ENCODE measurements at places on chromosomes 16 and 17.

DNA sequence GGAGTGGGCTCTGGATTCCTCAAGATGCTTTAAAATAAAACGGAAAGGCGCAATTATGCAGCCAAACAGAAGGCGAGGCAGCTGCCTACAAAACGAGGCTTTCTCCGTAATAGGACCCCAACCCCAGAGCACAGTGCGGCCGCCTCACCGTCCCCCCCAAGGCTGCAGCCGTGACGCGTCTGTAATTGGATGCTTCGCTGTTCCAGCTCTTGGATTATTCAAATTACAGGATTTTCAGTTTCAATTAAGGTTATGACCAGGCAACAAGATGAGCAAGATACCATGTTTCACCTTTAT lies 37.3 kb upstream of the ABR start:
- DNase-seq = no peak

DNA sequence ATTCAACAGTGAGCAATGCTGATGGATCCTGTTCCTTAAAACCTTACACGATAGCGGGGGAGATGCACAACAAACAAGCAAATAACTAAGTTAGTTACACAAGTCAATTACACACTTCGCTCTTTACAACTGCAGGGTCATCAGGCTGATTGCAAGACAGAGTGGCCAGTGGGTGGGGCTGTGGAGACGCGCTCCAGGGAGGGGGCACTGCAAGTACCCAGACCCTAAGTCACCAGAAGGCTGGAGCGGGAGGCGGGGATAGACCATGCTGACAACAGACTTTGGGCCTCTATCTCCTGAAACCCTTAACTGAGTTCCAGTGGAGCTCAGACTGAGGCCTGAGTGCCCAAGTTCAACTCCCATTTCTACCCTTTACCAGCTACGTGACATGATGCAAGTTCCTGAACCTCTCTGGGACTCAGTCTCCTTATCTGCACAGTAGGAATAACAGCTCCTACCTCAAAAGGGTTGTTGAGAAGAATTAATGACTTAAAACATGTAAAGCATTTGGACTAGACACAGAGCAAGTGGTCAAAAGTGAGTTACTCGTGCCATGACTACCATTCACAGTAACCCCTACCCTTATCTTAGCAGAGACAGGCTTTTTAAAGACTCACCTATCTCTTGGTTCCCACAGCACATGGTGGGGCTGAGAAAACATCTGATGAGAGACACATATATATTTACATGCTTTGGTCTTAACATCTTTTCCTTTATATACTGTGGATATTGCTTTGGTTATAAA lies 10.4 kb downstream of the CPPED1 start:
- no peak for DNase-seq

DNA sequence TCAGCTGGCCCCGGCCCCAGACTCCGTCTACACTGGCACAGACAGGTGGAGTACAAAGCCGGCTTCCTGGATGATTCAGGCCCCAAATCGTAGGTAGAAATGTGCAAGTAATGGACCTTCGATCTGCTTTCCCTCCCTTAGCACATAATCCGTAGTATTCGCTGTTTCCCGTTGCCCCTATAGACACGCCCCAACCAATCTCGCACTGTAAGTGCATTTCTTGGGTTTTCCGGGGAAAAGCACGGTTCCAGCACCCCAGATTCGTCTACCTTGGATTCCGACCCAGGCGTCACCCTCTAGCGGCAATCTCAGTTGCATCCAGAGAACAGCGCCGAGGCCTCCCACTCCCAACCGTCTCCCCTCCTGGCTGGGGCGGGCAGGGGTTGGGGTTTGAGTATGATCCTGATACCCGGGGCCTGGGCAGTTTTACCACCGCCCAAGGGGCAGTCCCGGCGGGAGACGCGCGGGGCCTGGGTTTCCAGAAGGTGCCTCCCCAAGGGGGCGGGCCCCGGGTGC lies 12.1 kb upstream of the FOXF1 start:
- no peak for DNase-seq

DNA sequence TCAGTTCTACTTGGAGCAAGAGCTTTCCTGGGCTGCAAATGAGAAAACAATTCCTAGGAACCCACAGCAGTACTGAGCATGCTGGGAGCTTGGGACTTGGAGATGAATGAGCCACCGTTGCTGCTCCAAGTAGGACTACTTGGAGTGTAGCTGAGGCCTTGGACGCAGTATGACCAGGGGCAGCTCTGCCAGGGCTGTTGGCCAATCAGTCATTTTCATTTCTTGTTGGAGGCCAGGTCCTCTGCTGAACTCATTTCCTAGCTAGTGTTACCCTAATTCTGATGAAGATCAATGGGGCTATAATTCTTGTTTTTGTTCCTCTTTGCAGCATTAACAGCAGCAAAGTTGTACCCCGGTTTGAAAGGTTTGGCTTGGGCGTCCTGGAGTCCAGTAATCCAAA lies 8.0 kb upstream of the LGALS9 start:
- no peak for DNase-seq

GRCh38 chr17:45791041-45791582 lies 7.0 kb downstream of the CRHR1 start:
- no peak for DNase-seq

- no peak for DNase-seq
Observed at GRCh38 chr16:81693041-81693743, 85.9 kb upstream of the PLCG2 start.

DNA sequence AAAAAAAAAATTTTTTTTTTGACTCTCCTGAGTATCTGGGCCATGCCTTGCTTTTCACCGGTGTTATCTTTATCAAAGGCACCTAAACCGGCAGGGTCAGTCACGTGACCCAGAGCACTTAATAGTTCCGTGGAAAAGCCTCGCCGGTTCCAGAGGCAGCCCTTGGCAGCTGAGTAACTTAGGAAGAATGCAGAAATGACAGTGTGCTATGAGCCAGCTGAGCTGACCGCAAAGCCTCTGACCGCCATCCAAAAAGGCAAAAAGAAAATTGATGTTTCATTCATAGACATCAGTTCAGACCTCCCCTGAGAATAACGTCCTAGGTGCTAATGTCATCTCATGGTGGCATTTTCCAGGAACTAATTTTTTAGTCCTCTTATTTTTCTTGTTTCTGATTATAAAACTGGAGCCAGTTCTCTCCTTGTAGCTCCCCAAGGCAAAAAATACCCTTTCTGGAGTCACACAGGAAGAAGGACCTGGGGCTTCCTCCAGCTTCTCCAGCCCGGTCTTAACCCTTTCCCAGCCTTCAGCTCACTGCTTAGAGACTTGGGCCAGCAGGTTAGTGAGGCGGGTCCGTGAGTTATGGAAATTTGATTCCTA lies 122.6 kb downstream of the SOCS1 start:
- no peak for DNase-seq

GRCh38 chr17:70368011-70368410 lies 198.7 kb downstream of the KCNJ2 start:
- DNase-seq = no peak

DNA sequence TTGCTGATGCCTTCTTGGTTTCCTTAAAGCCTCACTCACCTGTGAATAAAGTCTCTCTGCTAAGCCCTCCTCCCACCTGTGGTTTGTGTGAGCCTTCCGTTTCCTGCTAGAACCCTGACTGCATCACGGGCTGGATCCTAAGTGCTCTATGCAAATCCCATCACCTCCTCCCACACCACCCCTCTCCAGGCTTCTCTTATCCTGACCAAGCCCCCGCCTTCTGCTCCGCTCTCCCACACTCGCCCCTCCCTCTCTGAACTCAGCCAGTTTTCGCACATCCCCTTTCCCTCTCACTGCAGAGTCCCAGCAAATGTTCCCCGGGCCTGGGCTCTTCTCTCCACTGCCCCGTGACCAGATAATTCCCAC lies 51.8 kb downstream of the PIMREG start:
- peak; percentile 52 for DNase-seq

DNA sequence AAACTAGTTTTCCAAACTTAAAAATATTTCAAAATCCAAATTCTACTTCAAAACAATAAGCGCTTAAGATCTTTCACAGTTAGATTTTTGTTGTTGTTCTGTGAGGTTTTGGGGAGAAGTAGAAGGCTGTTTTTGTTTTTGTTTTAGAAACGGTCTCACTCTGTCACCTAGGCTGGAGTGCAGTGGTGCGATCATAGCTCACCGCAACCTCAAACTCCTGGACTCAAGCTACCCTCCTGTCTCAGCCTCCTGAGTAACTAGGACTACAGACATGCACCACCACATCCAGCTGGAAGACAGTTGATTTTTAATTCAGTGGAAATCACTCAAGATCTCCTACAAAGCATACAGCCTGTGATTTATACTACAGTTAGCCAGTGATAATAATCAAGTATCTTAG lies 2.7 kb downstream of the SHCBP1 start:
- no peak for DNase-seq

DNA sequence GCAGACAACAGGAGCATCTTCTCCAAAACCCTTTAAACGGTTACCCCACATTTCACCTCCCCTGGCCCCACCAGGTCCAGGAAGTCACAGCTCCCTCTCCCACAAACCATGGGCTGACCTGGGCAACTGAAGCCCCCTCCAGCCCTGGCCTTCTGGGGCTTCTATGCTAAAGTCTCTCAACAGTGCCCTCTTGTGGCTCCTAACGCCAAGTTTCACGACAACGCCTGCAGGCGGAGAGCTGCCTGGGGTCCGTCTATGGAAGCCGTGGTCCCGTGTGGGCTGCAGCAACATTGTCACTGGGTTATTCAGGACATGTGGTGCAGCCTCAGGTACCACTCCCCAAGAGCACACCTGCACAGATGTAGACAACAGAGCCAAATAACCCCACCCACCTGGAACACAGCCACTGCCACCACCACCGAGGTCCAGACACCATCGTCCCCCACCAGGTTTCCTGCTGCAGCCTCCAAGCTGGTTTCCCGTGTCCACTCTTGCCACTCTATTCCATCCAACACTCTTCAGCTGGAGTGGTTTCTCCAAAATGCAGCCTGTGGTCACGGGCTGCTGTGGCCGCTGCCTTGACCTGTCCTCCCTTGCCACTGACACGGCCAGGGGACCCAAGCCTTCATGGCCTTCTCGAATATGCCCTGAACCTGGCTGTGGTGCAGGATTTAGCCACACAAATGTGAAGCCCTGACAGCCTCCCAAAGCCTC lies 19.1 kb downstream of the C16orf95 start:
- DNase-seq = peak; percentile 53

GRCh38 chr17:31155208-31155810 lies 60.5 kb downstream of the NF1 start:
- DNase-seq = no peak

- DNase-seq = no peak
Observed at GRCh38 chr16:16028311-16028999, 79.0 kb downstream of the ABCC1 start.

- DNase-seq = peak; percentile 45
Observed at GRCh38 chr17:55295411-55296170, 30.8 kb downstream of the HLF start.

DNA sequence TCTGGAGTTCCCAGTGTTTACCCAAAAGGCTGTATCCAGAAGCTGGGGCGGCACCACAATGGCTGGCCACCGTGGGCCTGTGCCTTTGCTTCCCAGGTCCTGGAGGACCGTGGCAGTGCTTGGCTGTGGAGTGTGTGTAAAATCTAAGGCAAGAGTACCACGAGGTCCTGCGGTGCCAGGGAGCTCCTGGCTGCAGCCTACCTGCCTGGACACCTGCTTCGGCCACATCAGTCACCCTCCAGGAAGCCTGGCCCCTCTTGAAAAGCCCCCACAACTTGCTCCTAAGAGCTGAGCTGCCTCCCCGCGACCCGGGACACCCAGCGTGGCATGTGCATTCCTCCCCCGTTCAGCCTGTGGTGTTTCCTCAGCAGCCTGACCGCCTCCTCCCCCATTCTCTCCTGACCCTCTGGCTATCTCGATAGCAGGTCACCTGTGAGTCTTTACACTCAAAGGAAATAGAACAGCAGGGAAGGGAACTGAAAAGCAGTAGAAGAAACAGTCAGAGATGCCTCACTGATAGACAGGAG lies 7.9 kb downstream of the TIMM22 start:
- no peak for DNase-seq
